ENCODE measurements at places on chromosomes 1 and 21.

DNA sequence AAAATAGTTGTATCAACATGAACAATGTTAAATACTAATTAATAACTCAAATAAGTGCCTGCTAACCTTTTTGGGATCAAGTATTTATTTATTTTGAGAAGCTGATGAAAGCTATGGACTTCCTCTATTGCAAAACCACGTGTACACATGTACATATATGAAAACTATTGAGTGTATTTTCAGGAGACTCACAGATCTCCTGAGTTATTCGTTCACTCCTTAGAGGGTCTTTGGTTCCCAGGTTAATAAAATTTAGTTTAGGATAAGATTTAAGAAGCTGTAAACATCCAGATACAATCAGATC, 130.5 kb downstream of the DISC1 start:
- DNase-seq: no peak

DNA sequence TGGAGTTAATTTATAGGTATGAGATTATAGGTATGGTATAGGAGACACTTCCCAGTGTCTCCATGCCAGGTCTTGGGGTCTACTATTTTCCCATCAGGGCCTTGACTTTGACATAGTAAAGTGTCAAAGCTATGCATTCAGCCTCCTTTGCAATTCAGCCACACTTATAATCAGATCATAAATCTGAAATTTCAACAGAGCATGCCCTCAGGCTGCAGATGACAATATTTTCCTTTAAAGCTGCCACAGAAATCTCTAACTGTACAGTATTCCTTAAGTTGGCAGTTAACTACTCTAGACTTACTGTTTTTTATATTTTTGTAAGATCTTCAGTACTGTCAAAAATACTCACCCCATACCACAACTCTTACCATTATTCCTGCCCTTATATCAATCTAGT, 30.2 kb upstream of the RGS7 start:
- DNase-seq: no peak

DNA sequence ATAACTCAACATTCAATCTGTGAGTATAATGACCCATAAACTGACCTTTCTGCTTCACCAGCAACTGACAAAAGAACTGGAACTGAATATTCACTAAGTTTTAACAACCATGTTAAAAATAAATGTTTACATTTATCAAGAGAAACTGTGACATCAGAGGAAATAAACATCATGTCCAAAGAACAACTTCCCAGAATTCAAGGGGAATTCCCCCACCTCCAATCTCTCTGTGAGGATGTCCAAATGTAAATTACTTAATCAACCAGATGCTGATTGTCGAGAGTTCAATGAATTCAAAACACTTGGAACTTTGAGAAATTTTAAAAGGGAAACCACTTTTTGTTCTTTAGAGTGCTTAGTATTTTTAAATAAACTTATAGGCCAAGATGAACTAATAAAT, 365.6 kb upstream of the ADGRL2 start:
- no peak for DNase-seq

- DNase-seq: peak; percentile 58
Measured at GRCh38 chr1:154951901-154952657, 3.8 kb downstream of the PBXIP1 start.

GRCh38 chr21:45309069-45309986, 21.6 kb upstream of the POFUT2 start:
- DNase-seq: no peak

DNA sequence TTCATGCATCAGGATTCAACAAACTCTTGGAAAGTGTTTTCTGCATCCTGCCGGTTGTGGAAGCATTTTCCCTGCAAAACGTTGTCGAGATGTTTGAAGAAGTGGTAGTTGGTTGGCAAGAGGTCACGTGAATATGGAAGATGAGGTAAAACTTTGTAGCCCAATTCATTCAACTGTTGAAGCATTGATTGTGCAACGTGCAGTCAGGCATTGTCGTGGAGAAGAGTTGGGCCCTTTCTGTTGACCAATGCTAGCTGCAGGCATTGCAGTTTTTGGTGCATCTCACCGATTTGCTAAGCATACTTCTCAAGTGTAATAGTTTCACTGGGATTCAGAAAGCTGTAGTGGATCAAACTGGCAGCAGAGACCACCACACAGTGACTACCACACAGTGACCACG, 57.0 kb upstream of the PRDM2 start:
- no peak for DNase-seq

GRCh38 chr1:28021064-28021463, 61.3 kb downstream of the XKR8 start:
- no peak for DNase-seq

GRCh38 chr1:18090636-18091035, 17.0 kb upstream of the IGSF21 start:
- DNase-seq: no peak

- DNase-seq: no peak
Measured at GRCh38 chr1:37741130-37741529, 23.8 kb downstream of the EPHA10 start.

DNA sequence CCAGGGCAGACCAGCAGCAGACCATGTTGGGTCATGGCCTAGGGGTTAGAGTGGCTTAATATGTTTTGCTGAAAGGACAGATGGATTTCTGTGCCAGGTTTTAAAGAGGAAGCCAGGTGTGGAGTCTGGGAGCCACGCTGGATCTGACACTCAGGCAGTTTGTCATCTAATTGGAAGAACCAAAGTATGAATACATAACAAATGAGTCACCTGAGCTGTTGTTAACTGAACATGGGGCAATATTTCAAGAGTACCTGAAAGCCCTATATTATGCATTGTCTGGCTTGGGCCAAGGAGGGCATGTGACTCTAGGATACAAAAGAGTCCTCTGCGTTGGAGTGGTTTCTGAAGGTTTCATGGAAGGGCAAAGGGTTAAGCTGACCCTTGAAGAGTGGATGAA, 70.6 kb downstream of the LMO4 start:
- no peak for DNase-seq

DNA sequence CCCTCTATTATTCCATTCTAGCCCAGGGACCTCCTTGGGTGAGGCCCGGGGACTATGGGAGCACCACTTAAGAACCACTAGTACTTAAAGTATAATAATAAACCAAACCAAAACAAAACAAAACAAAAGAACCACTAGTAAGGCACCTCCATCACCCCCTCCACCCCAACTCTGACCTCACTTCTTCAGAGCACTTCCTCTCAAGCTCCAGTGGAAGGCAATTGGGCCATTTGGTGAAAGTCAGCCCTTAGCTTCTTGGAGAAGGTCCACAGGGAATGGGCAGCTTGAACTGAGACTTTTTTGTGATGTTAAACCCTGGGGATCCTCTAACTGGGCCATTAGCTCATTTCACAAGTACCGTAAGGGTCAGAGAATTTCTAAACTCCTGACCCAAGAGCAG, 237.3 kb downstream of the RHOU start:
- no peak for DNase-seq

DNA sequence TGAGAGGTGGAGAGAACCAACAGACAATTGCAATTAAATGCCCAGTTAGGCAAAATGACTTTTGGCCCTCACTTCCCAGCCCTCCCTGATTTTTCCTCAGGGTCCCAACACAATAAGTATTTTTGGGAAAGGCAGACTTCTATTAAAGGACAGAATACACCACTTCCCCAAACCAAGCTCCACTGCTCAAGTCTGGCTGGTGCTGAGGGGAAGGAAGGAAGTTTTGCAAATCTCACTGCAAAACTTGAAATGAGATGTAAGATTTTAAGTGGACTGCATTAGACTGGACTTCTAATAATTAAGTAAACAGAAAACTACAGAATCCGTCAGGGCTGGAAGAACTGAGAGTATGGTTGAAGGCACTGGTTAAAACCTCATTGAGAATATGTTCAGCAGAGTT, 32.2 kb upstream of the CD1D start:
- no peak for DNase-seq

DNA sequence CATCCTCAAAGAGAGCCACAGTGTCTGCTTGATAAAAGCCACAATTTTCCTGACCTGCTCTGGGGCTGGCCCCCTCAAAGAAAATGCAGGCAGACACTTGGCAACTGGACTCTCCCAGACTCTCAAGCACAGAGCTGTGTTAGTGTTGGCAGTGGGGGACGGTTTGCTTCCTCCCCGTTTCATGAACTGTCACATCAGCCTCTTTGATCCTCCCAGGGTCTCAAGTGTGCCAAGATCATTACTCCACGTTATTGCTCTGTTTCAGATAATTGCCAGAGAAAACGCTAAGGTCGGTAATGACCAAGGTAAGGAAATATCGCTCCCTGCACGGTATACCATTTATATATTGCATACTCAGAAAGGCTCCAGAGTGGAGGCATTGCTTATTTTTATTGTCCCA, 138.8 kb downstream of the NTMT2 start:
- no peak for DNase-seq

GRCh38 chr1:36705629-36706028, 222.9 kb upstream of the CSF3R start:
- DNase-seq: no peak

DNA sequence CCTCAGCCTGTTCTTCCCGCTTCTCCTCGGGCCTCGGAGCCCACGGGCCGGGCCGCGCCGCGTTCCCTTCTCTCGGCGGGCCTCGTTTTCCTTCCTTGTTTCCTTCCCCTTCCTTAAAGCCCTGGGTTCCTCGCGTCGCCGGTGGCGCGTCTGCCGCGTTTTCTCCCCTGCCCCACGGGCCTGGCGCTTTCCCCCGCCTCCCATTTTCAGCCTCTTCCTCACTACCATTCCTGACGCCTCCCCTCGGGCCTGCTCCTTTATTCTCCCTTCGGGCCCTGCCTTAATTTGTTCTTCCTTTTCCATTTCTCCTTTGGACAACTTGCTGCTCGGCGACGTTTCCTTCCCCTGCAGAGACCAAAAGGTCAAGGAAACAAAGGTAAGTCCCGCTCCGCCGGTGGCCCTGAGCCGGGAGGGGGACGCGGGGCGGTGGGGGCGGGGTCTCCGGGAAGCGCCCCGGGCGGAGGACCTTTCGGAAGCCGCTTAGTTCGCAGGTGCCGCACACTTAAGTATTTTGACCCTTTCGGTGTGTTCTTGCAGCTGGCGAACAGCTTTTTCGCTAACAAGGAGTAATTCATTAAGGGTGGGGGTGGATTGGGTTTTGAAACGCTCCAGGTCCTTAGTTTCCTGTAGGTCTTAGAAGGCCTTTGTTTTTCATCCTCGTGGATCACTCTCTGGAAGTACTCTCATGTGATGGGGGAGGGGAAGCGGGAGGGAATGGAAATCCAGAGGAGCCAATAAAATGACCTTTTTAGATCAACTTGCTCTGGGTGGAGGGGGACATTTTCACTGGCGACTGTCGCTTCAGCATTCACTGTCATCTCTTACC, 780 bp downstream of the YTHDF2 start:
- peak; percentile 50 for DNase-seq

DNA sequence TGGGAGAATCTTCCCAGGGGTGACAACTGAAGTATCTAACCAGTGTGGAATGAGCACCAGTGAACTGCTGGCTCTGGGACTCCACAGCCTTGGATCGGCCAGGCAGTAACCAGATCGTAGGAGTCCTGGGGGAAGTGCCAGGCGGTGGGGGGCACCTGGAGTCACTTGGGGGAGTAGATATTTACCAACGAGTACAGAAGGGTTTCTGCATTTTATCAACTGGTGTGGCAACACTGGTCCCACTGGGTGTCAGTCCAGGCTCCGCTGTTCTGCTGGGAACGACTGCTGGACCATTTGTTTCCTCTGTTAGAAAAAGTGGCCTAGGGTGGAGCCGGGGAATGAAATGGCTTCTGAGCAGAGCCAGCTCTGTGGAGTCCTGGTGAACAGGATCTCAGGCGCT, 14.4 kb downstream of the HEYL start:
- no peak for DNase-seq

- no peak for DNase-seq
Measured at GRCh38 chr1:180217006-180217405, 13.1 kb upstream of the LHX4 start.

- no peak for DNase-seq
Measured at GRCh38 chr1:3244025-3244926, 175.3 kb downstream of the PRDM16 start.

DNA sequence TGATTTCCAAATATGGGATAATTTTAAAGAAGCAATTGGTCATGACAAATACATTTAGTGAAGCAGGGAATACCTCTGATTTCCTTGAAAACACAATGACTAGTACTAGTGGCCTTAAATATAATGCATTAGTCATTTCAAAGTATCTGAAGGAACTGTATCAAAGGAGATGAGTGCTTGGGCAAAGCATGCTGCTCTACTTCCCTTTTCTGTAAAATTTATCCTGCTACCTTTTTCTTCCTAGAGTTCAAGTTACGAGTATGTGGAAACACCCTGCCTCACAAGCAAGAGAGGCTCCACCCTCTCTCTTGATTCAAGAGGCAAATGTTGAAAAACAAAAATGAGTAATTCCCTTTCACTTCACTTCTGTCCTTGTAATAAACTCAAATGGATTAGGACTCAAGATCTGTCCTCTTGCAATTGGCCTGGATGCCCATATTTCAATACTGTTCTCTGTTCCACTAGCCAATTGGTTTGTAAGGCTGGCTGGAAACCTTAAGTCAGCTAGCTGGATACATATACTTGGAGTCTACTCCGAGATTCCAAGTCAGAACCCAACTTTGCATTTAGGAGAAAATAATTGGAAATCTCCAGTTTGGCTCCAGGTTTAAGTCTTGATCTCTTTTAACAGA, 92.5 kb downstream of the CDC42BPA start:
- DNase-seq: no peak

- DNase-seq: no peak
Measured at GRCh38 chr1:55375617-55376258, 160.6 kb upstream of the USP24 start.

DNA sequence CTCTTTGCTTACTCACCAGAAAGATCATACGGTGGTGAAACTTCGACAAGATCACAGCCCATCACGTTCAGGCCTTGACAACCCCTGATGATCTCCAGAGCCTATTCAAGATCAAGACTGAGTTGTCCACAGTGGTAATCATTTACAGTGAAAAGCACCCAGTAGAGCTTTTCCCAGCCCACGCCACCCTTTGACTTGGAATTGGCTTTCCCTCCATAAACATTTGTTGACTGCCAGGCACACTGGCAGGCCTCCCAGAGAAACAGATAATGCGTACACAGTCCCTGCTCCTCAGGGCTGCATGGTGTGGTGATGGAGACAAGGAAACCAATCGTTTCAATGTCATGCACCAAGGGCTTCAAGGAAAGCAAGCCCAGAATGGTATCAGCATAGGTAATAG, 10.1 kb downstream of the AGMAT start:
- no peak for DNase-seq

DNA sequence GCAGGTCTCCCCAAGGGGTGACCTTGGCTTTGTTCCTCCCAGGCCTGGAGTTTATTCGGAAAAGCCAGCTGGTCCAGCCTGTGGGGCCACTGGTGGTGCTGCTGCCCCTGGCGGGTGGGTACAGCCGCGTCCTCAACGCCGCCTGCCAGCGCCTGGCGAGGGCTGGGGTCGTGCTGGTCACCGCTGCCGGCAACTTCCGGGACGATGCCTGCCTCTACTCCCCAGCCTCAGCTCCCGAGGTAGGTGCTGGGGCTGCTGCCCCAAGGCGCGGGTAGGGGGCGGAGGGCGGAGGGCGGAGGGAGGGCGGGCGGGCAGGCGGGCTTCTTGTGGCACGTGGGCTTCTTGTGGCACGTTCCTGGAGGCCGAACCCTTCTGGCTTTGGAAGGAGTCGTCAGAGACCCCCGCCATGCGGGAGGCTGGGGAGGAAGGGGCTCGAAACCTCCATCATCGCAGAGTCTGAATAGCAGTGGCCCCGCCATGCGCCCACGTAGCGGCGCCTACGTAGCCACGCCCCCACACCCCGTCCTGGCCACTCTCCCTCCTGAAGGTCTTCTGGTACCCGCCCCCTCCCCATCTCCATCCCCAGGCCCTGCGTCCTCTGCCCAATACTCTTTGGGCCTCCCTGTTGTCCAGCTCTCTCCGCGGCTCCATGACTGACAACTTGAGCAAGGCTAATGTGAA, 16.7 kb downstream of the PCSK9 start:
- no peak for DNase-seq

- DNase-seq: no peak
Measured at GRCh38 chr1:18246543-18246942, 138.9 kb downstream of the IGSF21 start.

Measured in activated CD8-positive, alpha-beta memory T cell treated with anti-CD3 and anti-CD28 coated beads, Interleukin-2, amount 50 U/mL, for 4 hours (primary cell).